ENCODE measurements at places on chromosomes 7 and 10.

DNA sequence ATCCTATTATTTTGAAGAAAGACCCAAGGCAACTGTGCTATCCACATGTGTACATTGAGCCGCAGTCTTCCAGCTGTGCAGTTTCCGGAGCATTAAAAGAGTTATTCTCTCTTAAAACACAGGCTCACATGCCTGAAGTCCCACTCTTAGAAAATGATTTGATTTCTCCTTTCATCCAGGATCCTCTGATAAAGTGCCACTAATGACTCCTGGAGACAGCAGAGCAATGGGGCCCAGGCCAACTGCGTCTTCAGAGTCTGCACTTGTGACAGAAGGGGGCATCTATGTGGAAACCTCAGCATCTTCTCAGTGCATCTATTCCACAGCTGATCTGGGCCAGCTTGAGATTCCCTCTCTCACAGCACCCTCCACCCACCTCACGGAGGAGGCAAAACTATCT is 482.1 kb upstream of the AKR1E2 start:
- DNase-seq: no peak

- no peak for DNase-seq
These were observed 28.5 kb downstream of the NAPEPLD start for GRCh38 chr7:103120362-103120761.

- DNase-seq: no peak
These were observed 106.2 kb upstream of the DDC start for GRCh38 chr7:50671386-50671785.

DNA sequence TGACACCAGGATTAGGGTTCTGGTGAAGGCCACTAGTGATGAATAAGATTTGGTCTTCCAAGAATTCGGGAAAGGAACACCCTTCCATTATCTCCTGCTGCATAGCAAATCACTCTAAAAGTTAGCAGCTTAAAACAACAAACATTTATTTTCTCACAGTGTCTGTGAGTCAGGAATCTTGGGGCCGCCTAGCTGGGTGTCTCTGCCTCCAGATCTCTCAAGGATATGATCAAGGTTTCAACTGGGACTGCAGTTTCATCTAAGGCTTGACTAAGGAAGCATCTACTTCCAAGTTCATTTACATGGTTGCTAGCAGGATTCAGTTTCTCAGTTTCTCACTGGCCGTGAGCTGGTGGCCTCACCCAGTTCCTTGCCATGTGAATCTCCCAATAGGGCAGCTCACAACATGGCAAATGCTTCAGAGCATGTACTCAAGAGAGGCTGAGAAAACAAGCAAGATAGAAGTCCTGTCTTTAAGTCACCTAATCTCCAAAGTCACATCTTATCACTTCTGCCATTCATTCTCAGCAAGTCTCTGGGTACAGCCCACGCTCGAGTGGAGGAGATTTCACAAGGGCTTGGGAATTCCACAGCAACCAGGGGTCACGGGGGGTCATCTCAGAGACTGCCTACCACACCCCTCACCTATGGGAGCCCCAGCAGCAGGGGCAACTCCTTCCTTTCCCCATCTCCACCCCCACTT is 26.8 kb downstream of the TLX1 start:
- no peak for DNase-seq

GRCh38 chr7:123734498-123734897 is 14.3 kb downstream of the WASL start:
- no peak for DNase-seq

DNA sequence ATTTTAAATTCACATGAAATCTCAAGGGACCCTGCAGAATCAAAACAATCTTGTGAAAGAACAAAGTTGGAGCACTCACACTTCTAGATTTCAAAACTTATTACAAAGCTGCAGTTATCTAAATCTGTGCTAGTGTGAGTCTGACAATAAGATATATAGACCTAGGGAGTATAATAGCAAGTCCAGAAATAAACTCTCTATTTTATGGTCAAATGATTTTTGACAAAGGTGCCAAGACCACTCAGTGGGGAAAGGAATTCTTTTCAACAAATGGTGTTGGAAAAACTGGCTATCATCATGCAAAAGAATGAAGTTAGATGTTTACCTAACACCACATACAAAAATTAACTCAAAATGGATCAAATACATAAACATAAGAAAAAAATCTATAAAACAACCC is 68.2 kb downstream of the TFEC start:
- no peak for DNase-seq

DNA sequence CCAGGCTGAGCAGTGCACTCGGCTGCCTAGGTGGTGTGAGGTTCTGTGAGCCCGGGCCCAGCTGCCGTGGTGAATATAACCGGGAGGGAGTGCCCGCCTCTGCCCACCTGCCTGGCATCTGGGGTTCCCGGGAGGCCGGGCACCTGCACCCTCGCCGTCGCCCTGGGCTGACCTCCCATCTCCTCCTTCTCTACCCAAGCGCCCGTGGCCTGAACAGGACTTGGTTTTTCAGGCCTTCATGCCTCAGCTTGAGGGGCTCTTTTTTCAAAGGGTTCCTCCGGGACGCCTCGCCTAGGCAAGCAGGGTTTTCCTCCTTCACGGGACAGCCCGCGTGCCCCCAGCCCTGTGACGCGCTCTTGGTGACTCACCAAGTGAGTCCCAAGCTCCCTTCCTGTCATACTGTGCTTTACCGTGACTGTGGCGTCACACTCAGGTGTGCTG is 9.9 kb downstream of the INPP5A start:
- DNase-seq: no peak

- DNase-seq: no peak
These were observed 29.7 kb downstream of the CYP2W1 start for GRCh38 chr7:1012716-1013095.

DNA sequence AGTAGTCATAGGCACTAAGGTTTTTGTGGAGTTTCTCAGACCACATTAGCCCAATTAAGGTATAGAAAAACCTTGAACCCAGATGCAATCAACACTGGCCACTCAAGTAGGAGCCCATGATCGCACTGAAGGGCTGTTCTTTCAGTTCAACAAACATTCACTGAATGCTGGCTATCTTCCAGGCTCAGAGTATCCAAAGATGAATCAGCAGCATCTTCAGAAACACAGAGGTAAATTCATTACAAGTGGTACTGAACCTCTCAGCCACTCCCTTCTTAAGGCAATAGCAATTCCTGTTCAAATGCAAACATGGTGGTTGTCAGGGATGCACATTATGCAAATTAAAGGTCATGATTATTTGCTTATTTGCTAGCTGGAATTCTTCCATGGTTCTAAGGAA is 17.1 kb downstream of the KCNK18 start:
- no peak for DNase-seq

- no peak for DNase-seq
These were observed 550.0 kb downstream of the MDFIC start for GRCh38 chr7:115471891-115472290.

DNA sequence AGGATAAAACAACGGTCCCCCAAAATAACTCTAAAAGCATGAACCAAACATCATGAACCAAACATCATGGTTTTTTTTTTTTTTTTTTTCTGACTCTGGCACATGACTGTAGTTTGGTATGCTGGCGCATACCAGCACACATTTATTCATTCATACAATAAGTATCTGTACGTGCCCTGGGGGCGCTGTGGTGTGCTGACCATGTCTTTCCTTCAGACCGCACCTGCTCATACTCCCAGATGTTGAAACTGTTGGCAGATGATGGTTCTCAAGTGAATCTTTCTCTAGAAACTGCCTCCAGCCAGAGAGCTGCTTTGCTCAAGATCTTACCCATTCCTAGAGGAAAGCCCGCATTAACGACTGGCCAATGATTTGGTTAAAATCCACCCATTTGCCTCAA is 114.7 kb upstream of the ANKRD30A start:
- DNase-seq: no peak

- DNase-seq: no peak
These were observed 529.8 kb upstream of the IGFBP3 start for GRCh38 chr7:46450886-46451285.

GRCh38 chr7:119758254-119758653 is 514.7 kb upstream of the KCND2 start:
- DNase-seq: no peak

GRCh38 chr7:98168904-98169621 is 42.2 kb upstream of the BHLHA15 start:
- DNase-seq: no peak

- DNase-seq: no peak
These were observed 102.3 kb downstream of the DYNC2I1 start for GRCh38 chr7:158958618-158959017.

DNA sequence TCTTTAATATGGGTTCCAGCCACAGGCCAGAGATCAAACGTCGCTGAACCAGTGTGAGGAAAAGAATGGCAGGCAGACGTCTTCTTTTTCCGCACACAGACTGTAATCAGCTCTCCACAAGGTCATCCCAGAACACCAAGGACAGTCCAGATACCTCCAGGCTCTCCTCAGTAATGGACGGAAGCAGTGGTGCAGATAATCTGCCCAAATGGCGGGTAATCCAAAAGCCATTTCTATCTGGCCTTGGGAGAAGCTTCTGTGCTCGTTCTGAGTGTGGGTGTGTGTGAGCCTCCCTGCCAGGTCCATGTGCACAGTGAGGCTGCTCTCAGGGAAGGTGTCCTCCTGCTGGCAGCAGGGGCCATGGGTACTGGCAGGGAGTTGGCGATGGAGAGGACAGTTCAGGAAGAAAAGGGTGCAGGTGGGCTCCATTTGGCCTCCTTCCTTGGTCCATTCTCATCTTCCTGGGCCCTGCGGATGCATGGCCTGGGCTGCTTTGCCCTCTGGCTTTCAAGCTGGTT is 15.6 kb upstream of the TEX36 start:
- no peak for DNase-seq

- DNase-seq: no peak
These were observed 850.3 kb upstream of the SORCS1 start for GRCh38 chr10:108014902-108015177.

DNA sequence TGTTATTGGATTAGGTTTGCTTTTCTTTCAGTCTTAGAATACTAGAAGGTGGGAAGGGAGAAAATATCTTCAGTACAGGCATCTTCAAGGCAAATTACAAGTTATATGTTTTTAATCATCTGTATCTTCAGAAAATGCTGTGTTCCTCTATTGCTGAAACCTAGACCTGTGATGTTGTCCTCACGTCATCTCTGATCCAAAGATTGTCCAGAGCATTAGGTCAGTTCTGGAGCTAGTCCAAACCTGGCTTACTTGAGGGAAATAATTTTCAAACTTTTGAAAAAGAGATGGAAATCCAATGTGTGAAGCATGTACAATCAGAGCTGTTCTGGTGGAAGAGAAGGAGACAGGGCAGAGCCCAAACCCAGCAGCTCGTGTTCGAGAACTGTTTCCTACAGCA is 217.3 kb downstream of the ZEB1 start:
- no peak for DNase-seq

DNA sequence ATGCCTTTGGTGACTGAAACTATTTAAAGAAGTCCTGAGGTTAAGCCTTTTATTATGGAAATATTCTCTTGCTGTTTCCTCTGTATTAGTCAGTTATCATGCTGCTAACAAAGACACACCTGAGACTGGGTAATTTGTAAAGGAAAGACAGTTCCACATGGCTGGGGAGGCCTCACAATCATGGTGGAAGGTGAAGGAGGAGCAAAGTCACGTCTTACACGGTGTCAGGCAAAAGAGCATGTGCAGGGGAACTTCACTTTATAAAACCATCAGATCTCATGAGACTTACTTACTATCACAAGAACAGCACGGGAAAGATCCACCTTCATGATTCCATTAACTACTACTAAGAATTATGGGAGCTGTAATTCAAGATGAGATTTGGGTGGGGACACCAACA is 121.2 kb upstream of the GPR26 start:
- no peak for DNase-seq

DNA sequence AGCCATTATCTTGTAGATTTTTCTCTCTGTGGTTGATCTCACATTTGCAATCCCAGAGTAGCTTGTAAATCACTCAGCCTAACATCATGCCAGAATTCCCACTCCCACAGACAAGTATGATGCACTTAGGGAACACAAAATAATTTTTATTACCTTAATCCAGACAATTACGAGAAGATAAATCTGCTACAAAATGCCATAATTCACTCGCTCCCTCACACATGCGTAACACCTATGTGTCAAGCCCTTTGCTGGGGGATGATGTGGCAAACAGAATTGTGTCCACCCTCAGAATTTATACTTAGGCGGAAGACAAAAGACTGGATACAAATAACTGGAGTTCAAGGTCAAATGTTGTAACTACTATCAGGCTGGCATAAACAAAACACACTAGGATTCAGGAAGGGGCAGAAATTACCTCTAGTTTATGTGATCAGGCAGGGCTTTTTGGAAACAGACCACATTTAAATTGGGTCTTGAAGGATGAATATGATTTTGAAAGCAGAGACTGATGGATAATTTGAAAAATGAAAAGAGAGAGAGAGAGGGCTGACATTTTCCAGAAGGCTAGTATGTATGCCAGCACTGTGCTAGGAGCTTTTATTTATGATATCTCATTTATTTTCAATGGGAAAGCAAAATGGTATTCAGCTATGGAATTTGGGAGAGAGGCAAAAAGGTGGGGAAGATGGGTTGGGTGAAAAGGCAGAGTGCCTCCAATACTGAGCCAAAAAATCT is 69.8 kb downstream of the DOCK4 start:
- no peak for DNase-seq

Data from left renal pelvis (tissue), 4 donors.